Peyer's patch (tissue), 4 donors: ENCODE measurements at places on chromosomes 6 and 20. TPM values are rescaled to one million over a fixed set of nuclear protein-coding genes. Genes with fewer than 3 reads are reported as not detected.

The ERVFRD-1 gene
- not detected for total RNA-seq

The BPIFB1 gene
- not detected for total RNA-seq

GRCh38 chr6:37339741-37340638, 13.8 kb upstream of the RNF8 start:
- H3K27ac ChIP-seq, result no peak overlapping the region
- H3K36me3 ChIP-seq, result no peaks in the 10 kb centered on the region
- DNase-seq, result no peak

- DNase-seq, result no peak
- no peaks in the 10 kb centered on the region for H3K4me1 ChIP-seq
- no peaks in the 10 kb centered on the region for H3K36me3 ChIP-seq
- H3K4me3 ChIP-seq, result no peak overlapping the region
- H3K27me3 ChIP-seq, result no peaks in the 10 kb centered on the region
- H3K27ac ChIP-seq, result no peak overlapping the region
Measured at GRCh38 chr6:142892254-142893021, 52.5 kb downstream of the HIVEP2 start.

- H3K4me3 ChIP-seq, result no peak overlapping the region
- no peak overlapping the region for H3K27ac ChIP-seq
- H3K4me1 ChIP-seq, result no peaks in the 10 kb centered on the region
- H3K27me3 ChIP-seq, result no peaks in the 10 kb centered on the region
Measured at GRCh38 chr20:7426890-7427496, 513.3 kb downstream of the HAO1 start.
